ENCODE measurements at places on chromosomes 7 and 10.

GRCh38 chr7:30886608-30887011, 25.0 kb upstream of the AQP1 start:
- DNase-seq: no peak

- no peak for DNase-seq
Observed at GRCh38 chr7:10360050-10360449, 613.6 kb upstream of the PHF14 start.

DNA sequence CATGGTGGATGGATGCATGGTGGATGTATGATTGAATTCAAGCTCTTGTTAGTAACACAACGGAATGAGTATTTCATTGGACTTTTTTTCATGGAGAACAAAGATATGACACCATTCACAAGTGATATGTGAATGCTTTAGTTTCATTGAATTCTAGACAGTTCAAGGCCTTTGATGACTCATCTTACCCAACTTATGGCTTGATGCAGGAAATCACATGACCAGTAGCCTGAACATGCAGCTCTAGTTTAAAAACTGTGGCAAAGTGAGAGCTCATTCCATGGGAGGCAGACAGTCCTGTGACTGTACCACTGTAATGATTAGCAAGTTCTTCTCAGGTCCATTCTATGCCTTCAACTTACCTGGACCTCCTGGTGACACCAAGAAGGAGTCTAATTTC, 1239.3 kb downstream of the TYW1 start:
- DNase-seq: no peak

- no peak for DNase-seq
Observed at GRCh38 chr7:29410996-29411395, 152.6 kb upstream of the PRR15 start.

GRCh38 chr10:26983156-26983555, 117.1 kb downstream of the ANKRD26 start:
- DNase-seq: no peak

DNA sequence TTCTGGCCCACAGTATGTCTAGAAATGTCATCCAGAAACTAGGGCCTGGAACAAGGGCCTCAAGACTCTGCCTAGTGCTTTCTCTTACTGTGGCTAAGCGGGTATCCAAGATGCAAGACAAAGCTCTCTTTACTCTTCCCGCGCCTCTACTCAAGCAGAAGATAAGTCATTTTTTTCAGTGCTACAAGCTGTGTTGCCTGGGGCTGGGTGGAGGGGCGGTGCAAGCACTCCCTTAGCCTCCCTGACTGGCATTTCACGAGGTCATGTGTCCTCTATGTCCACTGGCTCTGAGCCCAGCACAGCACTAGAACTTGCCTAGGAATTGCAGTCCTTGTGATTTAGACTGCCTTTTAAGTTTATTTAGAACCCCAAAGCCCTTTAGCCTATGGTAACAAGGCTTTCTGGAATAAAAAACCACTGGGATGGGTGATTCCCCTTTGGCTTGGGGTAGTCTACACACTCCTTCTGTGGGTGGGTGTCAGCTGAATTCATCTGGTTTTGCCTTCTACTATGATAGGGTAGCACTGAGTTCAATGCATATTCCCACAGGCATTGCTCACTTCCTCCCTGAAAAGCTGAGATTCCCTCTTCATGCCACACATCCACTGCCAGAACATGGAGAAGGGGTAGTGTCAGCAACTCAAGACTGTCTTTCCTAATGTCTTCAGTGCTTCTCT, 371.8 kb upstream of the KCND2 start:
- no peak for DNase-seq

DNA sequence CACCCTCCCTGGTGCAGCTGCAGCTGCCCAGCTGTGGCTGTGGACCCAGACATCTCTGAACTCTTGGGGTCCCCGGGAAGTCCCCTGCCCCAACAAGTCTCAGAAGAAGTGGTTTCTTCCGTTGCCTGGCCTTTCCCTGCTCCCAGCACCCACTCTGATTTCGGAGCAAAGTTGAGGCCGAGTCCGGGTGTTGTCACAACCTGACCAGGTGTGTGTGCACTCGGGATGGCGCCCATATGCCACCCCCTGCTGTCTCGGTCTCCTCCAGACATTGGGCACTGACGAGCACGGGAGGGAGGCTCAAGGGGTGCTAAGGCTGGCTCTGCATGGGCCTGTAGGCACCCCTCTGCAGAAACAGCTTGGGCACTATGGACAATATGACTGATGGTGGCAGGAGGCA, 1055.3 kb downstream of the REEP3 start:
- no peak for DNase-seq

DNA sequence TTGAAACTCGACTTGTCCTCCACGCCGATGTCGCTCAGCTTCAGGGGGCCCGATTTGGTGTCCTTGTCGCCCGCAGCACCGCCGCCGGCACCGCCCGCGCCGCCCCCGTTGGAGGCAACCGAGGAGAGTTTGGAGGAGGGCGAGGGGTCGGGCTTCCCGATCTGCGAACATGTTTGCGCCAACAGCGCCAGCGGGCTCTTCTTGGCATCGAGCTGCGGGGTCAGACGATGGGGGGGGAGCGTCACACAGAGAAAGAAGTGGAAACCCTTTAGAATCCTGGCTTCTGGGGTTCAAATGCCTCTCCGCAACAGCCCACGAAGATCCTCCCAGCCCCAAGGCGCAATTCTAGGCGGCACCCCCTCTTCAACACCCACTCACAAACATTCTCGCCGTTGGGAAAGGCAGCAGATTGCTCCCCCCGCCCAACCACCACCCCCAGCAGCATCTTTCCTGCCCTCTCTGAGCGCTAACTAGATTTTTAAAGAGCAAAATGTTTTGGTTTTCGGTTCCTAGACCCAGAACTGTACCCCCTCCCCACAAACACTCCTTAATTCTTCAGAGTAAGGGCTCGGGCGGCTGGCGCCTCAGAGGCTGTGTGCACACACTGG, 1.3 kb downstream of the ZNF503 start:
- peak; percentile 63 for DNase-seq

DNA sequence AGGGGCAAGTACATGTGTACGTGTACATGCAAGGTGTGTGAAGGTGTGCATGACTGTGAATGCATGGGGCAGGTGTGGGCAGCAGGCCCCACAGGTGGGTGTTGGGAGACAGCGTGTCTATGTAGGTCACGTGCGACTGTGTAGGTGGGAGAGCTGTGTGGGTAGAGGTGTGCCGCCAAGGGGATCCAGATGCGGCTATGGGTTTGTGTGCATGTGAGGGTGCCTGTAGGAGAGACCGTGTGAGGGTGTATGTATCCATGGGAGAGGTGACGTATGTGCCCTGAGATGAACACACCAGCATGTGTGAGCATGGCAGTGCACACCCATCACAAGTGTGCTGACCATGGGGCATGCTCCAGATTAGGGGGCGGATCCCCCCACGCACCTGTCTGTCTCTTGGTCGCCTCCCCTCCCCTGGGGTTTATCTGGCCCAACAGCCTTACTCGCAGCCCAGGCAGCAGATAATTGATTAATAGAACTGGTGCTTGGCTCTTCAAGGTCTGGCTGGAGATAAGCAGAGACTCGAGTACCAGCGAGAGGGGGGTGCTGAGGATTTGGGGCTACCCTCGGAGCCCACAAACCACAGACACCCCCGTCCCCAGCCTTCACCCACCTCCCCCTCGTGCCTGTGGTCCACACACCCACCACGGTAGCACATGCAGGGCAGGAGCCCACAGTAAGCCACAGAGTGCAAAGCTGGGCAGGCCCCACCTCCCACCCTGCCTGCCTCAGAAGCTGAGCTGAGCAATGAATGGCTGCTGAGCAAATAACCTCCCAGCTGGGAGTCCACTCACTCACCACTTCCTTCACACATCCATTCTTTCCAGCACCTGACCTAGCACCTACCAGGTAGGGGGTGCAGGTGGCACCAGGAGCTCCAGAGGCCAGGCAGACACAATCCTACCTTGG, 41.4 kb upstream of the ZMIZ1 start:
- DNase-seq: no peak

DNA sequence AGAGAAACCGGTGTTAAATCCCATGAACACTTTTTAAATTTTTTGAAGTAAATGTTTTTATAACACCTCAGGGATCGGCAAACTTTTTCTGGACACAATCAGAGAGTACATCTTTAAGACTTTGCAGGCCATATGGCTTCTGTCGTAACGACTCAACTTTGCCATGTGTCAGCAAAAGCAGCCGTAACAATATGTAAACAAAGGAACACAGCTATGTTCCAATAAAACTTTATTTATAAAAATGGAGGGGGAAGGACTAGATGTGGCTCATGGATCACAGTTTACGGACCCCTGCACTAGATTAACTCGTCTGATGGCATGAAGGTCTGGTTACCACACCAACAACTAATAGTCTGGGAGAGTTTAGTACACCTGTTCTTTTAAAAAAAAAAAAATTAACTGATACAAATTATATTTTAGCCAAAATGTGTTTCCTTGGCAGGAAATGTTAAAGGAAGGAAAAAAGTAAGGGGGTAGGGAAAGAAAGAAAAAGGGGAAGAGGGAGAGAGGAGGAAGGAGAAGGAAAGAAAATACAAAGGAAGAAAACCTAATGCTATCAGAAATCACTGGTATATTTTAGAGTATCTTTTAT, 50.2 kb downstream of the ABI1 start:
- peak; percentile 32 for DNase-seq

DNA sequence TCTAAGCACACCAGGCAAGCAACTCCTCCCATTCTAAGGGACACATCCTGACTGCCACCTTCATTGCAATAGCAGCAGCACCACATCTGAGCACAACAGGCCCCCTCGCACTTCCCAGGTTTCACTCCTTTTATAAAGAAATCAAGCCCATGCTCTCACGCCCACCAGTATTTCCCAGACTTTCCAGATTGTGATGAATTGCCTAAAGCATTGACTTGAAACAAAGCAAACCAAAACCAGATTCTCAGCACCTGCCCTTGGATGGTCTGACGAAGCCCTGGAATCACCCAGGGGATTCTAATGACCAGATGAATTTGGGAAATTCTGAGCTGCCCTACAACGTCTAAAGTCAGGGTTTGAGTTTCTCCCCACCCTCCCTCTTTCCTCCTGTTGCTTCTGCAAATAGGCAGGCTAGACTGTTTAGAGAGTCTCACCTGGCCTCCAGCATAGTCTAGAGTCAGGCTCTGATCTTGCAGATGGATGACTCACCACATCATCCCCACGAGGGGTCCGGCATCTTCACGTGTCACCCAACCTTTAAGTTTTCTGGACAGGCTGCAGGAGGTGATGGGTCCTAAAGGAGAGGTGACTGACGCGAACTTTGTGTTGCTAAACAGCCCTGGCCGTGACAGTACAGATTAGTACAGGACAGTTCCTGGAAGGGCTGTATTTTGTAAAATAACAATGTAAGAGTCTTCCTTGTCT, 198.0 kb downstream of the SKIDA1 start:
- DNase-seq: no peak

GRCh38 chr10:99235658-99236626, at the start of gene HPSE2:
HPSE2 (minus strand) TSS chr10:99235852.
- DNase-seq: peak; percentile 65

GRCh38 chr10:24824124-24824523, 100.4 kb upstream of the ARHGAP21 start:
- no peak for DNase-seq
